ENCODE measurements at places on chromosomes 12 and 14.

DNA sequence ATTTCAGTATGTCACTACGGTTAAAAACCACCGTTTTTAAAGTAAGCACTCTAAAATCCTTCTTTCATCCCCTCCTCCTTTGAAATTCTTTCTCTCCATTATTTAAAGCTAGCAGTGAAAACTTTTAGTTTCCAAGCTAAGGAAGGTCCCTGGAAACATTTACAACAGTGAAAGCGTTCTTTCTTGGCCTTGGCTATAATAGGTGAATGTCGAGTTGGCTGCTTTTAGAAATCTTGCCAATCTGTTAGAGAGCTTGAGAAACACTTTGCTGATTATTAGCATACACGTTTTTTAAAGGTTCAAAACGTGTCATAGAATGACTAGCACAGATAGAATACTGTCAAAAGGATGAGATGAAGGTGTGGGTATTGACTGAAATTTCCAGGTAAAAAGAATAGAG lies 83.4 kb downstream of the PPP2R5E start:
- DNase-seq = no peak

- DNase-seq = no peak
These were observed 73.7 kb downstream of the NDUFA12 start for GRCh38 chr12:94929780-94930179.

- DNase-seq = peak; percentile 68
These were observed 60.8 kb downstream of the SAMD4A start for GRCh38 chr14:54627540-54628363.

- peak; percentile 31 for DNase-seq
These were observed 43.6 kb upstream of the APPL2 start for GRCh38 chr12:105279460-105280056.

GRCh38 chr14:74548881-74549280 lies 55.3 kb downstream of the ISCA2 start:
- DNase-seq = peak; percentile 78

DNA sequence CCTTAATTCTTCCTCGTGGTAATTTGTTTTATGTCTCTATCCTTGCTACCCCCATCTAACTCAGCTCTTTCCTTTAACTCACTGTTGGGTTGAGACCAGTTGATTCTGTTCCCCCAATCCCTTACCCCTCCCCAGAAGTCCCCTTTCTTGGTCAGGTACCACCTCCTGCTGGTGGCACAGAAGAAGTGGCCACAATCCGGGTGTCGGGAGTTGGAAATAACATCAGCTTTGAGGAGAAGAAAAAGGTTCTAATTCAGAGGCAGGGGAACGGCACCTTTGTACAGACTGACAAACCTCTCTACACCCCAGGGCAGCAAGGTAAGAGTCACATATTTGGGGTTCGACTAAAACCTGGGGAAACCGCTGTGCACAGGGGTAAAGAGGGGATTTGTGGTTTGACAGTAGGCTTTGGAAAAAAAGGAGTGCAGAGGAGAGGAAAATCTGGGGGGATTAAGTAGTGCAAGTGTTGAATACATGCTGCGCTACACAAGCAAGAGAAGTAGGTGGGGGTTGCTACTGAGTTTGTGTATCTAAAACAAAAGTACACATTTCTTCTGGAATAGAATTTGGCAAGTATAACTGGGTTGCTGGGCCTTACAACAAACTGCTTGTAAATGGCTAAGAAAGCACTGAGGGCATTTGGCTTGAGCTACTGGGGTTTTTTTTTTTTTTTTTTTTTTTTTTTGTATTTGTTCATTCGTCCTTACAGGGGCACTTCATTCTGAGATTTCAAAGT lies 1.3 kb downstream of the A2ML1 start:
- DNase-seq = peak; percentile 33

Data from iris pigment epithelial cell (primary cell).